Activated CD4-positive, alpha-beta memory T cell treated with anti-CD3 and anti-CD28 coated beads, Interleukin-2, amount 10 ng/mL, durations not matched to agents 7 days and 5 days (primary cell): ENCODE measurements at places on chromosomes 6 and 20. TPM values are rescaled to one million over a fixed set of nuclear protein-coding genes. Genes with fewer than 3 reads are reported as not detected.

Gene BANF2
- not detected for total RNA-seq

GRCh38 chr6:118397671-118398465 lies 150.2 kb upstream of the PLN start:
- H3K27ac ChIP-seq, result no peak overlapping the region
- H3K4me3 ChIP-seq, result no peak overlapping the region
- H3K36me3 ChIP-seq, result no peaks in the 10 kb centered on the region
- DNase-seq, result no peak
- H3K27me3 ChIP-seq, result no peaks in the 10 kb centered on the region

- no peak overlapping the region for H3K4me3 ChIP-seq
- peaks cover 5% of the 10 kb centered on the region for H3K27me3 ChIP-seq
- no peak for DNase-seq
- no peaks in the 10 kb centered on the region for H3K36me3 ChIP-seq
Measured at GRCh38 chr6:139008117-139008516, 20.1 kb upstream of the REPS1 start.

DNA sequence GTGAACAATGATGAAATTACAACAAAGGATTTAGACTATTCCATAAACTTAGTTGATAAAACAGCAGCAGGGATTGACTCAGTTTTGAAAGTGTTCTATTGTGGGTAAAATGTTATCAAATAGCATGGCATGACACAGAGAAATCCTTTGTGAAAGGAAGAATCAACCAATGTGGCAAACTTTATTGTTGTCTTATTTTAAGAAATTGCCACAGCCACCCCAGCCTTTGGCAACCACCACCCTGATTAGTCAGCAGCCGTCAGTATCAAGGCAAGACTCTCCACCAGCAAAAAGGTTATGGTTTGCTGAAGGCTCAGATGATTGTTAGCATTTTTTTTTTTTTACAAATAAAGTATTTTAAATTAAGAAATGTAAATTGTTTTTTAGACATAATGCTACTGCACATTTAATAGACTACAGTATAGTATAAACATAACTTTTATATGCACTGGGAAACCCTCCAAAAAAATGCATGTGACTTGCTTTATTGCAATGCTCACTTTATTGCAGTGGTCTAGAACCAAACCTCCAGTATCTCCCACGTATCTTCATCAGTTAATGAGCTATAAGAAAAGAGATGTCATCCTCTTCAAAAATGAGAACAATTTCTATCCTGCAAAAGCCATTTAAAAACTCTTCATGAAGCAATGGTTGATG lies 162.7 kb downstream of the SOBP start:
- no peak overlapping the region for H3K4me3 ChIP-seq
- no peaks in the 10 kb centered on the region for H3K36me3 ChIP-seq
- no peak overlapping the region for H3K27ac ChIP-seq
- peaks cover 26% of the 10 kb centered on the region for H3K4me1 ChIP-seq
- H3K27me3 ChIP-seq, result peaks cover 17% of the 10 kb centered on the region
- no peak for DNase-seq

GRCh38 chr20:38452880-38453624 lies 17.9 kb upstream of the SNHG17 start:
- no peak overlapping the region for H3K27ac ChIP-seq
- H3K36me3 ChIP-seq, result peaks cover 25% of the 10 kb centered on the region
- peaks cover 12% of the 10 kb centered on the region for H3K4me1 ChIP-seq
- no peak for DNase-seq
- H3K27me3 ChIP-seq, result no peaks in the 10 kb centered on the region

DNA sequence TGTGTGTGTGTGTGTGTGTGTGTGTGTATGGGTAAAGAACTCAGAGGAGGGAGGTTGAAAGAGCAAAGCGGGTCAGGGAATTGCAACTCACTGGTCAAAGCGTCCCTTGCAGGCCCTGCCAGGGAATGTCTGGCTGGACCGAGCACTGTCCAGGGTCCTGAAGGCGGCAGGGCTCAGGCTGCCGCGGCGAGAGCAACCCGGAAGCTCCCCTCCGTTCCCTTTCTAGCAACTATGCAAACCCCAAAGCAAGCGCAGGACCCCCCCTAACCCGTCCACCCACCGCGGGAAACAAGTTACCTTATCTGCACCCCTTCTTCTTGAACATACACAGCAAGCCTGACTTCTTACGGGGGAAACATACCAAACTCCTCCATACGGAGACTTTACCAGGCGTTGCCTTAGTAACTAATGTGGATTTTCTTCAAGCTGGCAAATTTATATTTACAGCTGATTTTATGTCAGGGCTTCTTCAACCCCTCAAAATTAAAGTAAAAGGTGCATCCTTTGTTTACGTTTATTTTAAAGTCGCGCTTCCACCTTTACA lies 538 bp upstream of the GRM1 start:
- no peak overlapping the region for H3K4me3 ChIP-seq
- H3K36me3 ChIP-seq, result no peaks in the 10 kb centered on the region
- peaks cover 2% of the 10 kb centered on the region for H3K4me1 ChIP-seq
- DNase-seq, result peak; percentile 46

DNA sequence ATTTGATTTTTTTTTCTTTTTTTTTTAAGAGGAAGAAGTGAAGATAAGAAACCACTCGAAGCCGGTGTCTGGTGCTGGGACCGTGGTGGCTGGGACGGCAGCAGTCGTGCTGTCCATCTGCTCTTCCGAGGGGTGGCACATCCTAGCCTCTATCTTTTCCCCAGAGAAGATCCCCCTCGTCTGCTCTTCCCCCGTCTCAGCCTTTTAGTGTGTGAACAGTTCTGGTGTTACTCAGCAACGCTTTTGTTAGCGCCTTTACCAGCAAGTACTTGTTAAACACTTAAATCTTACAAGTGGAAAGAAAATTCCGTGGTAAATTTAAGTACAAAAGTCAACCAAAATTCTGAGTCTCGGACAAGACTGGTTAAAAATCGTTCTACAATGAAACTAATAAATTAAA lies 90.1 kb downstream of the RSPH3 start:
- peaks cover 17% of the 10 kb centered on the region for H3K36me3 ChIP-seq
- H3K4me1 ChIP-seq, result peaks cover 28% of the 10 kb centered on the region
- H3K4me3 ChIP-seq, result no peak overlapping the region
- no peak overlapping the region for H3K27ac ChIP-seq

DNA sequence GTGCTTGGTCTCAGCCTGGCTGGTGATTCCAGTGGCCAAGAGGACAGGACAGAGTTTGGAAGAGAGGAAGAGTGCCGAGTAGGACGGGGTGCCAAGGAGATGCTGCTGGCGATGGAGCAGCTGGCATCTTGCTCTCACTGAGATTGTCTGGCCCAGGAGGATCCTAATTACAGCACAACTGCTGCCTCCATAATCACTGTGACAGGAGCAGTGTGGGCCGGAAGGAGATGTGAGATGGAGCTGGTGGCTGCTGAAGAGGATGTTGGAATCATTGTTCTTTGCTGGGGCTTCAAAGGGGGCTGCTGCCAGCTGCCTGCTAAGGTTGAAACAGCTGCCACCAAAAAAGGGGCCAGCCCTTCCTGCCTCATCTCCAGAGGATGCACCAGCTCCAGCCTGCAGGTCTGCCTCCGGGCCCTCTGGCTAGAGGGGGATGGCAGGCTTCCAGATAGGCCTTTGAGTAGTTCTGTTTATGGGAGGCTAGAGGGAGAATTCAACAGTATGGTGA lies 214.4 kb downstream of the RNF144B start:
- H3K36me3 ChIP-seq, result no peaks in the 10 kb centered on the region
- H3K27me3 ChIP-seq, result peaks cover 4% of the 10 kb centered on the region
- no peak overlapping the region for H3K27ac ChIP-seq
- no peaks in the 10 kb centered on the region for H3K4me1 ChIP-seq

DNA sequence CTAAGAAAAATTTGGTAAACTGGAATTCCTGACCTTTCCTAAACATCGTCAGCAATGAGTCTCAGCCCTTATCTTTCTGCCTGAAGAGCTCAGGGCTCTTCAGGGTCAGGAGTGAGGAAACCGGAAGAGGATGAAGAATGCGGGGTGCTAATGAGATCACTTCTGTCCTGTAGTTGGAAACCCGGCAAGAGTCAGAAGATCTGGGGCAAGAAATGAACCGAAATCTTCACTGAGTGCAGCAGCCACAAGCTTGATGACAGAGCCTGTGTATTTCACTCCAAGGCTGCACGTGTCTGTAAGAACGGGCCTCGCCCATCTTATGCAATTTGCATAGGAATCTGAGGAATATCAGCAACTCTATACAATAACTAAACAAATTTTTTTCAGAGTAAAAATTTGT lies 60.4 kb upstream of the QKI start:
- H3K4me3 ChIP-seq, result no peak overlapping the region
- no peak for DNase-seq
- no peak overlapping the region for H3K27ac ChIP-seq
- H3K27me3 ChIP-seq, result no peaks in the 10 kb centered on the region
- H3K36me3 ChIP-seq, result no peaks in the 10 kb centered on the region
- H3K4me1 ChIP-seq, result no peaks in the 10 kb centered on the region

DNA sequence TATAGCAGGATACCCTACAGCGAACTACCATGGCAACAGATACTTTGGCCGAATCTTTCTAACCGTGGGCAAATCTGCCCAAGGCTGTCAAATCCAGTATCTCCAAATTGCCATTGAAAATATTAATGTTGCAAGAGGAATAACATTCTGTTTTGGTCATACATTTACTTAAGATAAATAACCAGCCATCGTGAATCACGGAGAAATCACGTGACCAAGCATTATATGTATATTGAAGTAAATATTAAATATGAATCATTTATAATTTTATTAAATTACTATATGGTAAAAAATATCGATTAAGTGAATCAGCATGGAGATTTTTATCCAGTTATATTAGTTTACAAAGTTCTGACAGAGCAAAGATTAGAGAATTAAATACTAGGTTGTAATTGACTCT lies 714.6 kb upstream of the GJE1 start:
- no peak for DNase-seq
- H3K27me3 ChIP-seq, result no peaks in the 10 kb centered on the region
- H3K36me3 ChIP-seq, result no peaks in the 10 kb centered on the region
- H3K4me3 ChIP-seq, result no peak overlapping the region

Gene TAGAP
- 52.0 TPM for total RNA-seq

- no peak overlapping the region for H3K4me3 ChIP-seq
- H3K27me3 ChIP-seq, result no peaks in the 10 kb centered on the region
- H3K27ac ChIP-seq, result no peak overlapping the region
- no peaks in the 10 kb centered on the region for H3K36me3 ChIP-seq
- no peaks in the 10 kb centered on the region for H3K4me1 ChIP-seq
Measured at GRCh38 chr6:102229271-102229670, 835.8 kb downstream of the GRIK2 start.

GRCh38 chr20:33046412-33046811 lies 7.3 kb upstream of the BPIFB3 start:
- no peak for DNase-seq
- H3K36me3 ChIP-seq, result no peaks in the 10 kb centered on the region
- H3K27ac ChIP-seq, result no peak overlapping the region

DNA sequence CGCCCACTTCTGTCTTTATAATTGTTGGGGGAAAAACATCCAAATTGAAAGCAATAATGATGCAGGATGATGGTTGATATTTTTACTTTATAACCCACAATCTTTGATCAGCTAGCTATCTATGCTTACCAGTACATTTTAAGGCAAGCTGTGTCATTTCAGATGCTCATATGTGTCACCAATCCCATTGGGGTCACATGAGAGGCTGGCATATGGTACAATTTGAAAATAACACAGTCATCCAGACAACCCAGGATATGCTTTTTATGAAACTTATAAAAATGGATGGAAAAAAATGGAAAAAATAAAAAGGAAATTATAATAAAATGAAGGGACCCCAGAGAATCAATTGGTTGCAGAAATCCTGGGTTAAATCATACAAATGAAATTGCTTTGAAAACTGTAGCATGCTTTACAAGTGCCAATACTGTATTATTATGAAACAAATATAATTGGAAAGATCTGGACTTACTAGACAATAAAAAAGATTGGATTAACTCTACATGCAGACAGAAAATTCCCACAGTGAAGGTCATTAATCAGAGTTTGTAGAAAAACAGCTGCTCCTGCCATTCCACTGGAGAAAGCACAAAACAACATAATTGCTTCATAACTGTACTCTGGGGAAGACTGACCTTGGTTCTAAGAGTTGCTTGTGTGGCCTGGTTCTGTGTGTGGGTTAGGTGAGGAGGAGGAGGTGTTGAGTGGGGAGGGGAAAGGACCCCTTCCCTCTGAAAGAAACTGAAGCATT lies 13.3 kb upstream of the PRIM2 start:
- H3K4me1 ChIP-seq, result no peaks in the 10 kb centered on the region
- DNase-seq, result no peak
- peaks cover 13% of the 10 kb centered on the region for H3K27me3 ChIP-seq
- H3K27ac ChIP-seq, result no peak overlapping the region
- no peaks in the 10 kb centered on the region for H3K36me3 ChIP-seq
- H3K4me3 ChIP-seq, result no peak overlapping the region

GRCh38 chr6:42013134-42013516 lies 37.2 kb upstream of the TAF8 start:
- DNase-seq, result no peak
- H3K27ac ChIP-seq, result no peak overlapping the region
- peaks cover 73% of the 10 kb centered on the region for H3K4me1 ChIP-seq

DNA sequence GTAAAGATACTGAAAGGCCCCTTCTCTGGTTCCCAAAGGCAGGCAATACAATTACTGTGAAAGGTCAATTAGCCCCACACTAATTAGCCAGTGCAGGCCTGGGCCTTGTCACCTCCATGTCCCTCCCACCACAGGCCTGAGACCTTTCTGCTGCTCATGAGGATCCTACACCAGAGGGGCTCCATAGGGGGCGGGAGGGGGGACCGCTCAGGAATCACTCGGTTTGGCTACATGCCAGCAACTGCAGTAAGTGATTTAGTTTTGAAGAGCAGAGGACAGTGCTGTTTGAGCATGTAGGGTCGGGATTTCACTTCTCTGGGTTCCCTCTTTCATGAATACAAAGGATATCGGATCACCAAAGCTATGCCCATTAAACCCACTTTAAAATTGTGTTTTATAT lies 455.6 kb downstream of the PRKN start:
- DNase-seq, result no peak
- H3K4me3 ChIP-seq, result no peak overlapping the region

DNA sequence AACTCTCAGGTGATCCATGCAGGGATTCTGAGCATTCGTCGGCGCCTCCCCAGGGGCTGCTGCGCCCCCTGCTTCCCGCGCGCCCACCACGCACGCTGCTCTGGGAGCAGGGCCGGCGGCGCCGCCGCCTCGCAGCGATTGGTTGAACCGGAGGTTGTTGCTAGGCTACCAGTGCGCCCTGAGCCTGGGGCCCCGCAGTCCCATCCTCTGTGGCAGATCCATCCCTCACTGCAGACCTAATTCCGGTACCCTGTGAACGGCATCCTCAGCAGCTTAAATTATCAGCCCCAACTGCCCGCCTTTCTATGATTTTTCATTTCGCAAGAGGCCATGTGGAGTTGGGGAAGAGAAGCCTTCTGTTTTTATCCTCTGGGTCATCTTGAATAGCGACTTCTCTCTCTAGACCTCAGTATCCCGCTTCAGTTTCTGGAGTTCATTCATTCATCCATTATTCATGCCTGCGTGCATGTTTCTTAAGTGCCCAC lies 15.4 kb downstream of the PNPLA1 start:
- H3K27me3 ChIP-seq, result peaks cover 47% of the 10 kb centered on the region
- no peak overlapping the region for H3K4me3 ChIP-seq
- no peak overlapping the region for H3K27ac ChIP-seq
- no peaks in the 10 kb centered on the region for H3K36me3 ChIP-seq
- peaks cover 6% of the 10 kb centered on the region for H3K4me1 ChIP-seq

- H3K27me3 ChIP-seq, result peaks cover 17% of the 10 kb centered on the region
- no peak overlapping the region for H3K4me3 ChIP-seq
- H3K4me1 ChIP-seq, result no peaks in the 10 kb centered on the region
- H3K27ac ChIP-seq, result no peak overlapping the region
- no peaks in the 10 kb centered on the region for H3K36me3 ChIP-seq
- no peak for DNase-seq
Measured at GRCh38 chr6:27642744-27643456, 170.0 kb upstream of the ZNF184 start.

Gene PROKR2
- total RNA-seq, result not detected
